ENCODE measurements at places on chromosomes 5 and 9.

DNA sequence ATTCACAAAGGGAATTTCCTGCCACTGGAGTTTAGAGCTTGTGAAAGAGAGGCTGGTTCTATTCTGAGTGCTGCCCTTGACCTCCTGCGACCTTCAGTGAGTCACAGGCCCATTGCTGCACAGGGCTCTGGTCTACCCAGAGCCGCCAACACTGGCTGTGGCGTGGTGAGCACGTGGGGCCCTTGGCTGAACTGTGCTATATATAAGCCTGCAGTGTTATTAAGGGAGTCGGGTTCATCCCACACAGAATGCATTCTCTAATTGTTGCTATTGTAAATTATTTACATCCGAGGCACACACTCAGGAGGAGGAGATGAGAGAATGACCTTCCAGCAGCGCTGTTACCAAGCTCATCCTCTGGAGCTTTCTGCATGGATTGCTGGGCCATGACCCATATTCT is 47.1 kb downstream of the BRINP1 start:
- DNase-seq = no peak

- no peak for DNase-seq
Observed at GRCh38 chr9:10172476-10172875, 440.3 kb downstream of the PTPRD start.

DNA sequence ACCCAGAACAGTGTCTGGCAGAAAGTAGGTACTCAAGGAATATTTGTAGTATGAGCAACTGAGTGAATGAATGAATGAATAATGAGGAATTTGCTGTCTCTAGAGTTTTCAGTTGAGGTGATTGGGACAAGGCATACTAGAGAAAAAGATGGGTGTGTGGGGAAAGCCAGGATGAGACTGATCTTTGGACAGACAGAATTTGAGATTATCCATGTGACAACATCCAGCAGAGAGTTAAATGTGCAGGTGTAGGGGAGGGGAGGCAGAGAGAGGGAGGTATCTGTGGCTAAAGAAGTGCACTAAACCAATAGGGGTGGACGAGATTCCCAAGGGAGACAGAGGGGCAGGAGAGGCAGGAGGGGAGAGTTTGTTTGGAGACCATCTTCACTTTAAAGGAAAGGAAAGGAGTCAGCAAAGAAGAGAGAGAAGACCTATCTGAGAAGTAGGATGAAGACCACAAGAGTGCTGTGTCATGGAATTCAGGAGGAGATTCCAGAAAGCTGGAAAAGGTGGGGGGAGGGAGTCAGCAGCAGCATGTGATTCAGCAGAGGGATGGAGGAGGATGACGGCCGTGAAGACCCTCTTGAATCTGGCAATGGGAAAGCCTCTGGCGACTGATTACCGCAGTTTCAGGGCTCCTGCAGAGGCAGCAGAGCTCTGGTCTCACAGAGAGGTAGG is 3.2 kb downstream of the CPLX2 start:
- no peak for DNase-seq

- DNase-seq = no peak
Observed at GRCh38 chr5:118597543-118597942, 390.8 kb downstream of the DTWD2 start.

- DNase-seq = no peak
Observed at GRCh38 chr5:151682751-151683331, 3.9 kb downstream of the SPARC start.

DNA sequence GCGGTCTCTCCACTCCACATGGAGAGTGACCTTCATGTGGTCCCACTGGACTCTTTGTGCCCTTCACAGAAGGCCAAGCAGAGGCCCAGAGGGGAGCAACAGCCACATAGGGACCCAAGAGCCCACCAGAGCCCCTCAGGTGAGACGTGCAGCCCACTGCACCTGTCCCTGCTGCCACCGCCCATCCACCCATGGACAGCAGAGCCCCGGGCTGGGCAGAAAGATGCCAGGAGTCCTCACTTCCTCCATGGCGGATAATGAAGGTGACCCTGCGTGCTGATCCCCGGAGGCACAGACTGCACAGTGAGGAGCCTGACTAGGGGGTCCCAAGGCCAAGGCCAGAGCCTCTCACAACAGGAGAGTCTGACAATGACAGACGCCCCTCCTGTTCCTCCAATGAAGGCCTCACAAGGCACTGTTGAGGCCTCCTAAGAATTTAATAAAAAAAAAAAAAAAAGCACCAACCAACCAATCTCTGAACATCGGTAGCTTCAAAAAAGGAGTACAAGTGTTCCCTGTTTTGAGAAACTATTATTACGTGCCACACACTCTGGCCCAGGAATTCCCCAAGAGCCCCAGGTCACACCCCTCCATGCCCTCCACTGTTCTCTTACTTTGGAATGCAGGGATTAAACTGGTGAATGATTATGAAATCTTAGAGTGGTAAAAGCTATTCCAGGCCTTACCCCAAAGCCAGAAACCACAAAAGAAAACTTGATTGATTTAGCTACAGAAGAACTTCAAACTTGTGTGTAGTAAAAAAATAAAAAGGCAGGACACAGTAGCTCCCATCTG is 2.8 kb upstream of the PPP1R26 start:
- DNase-seq = no peak

DNA sequence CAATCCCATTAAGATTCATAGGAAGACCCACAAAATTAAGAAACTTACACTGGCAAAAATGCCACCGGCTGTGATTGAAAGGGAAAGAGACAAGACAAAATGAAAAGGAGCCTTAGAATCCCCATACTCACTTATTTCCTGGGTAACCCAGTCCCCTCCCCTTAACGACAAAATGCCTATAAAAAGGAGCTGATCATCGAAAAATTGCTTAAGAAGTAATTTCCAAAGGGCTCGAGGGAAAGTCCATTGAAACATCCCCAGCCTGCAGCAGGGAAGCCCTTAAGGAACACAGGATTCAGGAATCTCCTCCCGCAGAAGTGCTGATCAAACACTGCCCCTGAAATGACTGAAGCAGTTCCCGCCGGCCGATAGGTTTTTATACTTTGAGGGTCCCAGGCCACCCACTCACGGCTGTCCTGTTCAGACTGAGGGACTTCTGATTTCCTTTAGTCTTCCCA is 677 bp upstream of the ZNF79 start:
- DNase-seq = no peak

- no peak for DNase-seq
Observed at GRCh38 chr5:41918105-41918504, 7.0 kb upstream of the FBXO4 start.

- no peak for DNase-seq
Observed at GRCh38 chr9:95627802-95628201, 111.0 kb upstream of the PTCH1 start.

DNA sequence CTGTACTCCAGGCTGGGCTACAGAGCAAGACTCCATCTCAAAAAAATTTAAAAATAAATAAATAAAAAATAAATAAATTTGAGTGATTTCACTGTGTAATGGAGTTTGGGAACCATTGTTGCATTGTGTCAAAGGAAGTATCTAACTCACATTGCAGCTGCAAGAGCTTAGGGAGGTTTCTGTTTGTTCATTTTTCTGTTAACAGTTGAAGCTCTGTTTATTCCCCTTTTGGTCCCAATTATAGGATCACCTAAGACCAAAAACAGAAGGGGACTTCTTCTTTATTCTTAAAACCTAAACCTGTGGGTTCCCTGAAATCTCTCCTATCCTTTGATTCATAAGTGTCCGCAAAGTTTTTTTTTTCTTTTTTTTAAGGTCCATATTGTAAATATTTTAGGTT is 28.6 kb upstream of the PCAT7 start:
- DNase-seq = no peak

DNA sequence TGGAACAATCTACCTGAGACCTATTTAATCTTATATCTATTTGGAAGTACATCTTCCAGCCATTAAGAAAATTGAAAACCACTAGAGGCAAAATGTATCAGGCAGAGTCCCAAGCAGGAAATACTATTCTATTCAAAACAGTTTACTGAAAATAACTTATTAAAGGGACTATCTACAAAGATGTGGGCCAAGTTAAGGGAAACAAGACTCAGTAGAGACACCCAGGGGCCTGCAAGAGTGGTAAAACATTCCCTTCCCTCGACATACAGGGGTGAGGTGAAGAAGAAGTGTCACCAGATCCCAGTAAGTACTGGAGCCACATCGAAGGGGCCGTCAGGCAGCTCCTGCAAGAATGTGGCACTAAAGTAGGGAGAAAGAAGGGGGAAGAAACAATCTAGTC is 12.1 kb upstream of the NRG2 start:
- no peak for DNase-seq

DNA sequence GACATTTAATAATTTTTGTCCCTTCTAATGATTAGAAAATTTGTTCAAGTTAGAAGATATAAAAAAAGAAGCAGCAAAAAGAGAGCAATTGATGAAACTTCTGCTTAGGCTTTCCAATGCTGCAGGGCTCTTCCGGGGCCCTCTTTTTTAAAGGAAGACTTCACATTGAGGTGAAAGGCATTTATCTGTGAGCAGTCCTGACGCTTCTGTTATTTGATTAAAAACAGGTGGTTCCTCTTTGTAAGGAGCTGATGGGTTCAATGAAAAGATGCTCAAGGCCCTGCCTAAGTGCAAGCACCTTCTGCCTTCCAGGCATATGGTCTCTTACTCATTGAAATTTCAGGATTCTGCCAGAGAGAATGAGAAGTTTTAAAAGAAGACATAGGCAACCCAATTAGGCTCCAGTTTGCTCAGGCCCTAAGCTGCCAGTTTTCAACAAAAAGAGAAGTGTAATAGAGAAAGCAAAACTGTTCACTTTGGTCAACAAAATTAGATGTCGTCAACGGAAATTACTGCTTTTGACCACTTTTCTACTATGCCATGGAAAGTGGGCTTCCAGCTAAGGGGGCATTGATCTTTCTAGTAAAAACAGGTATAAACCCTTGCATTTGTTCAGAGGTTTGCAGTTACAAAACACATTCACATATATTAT is 100.2 kb downstream of the INSYN2B start:
- no peak for DNase-seq

DNA sequence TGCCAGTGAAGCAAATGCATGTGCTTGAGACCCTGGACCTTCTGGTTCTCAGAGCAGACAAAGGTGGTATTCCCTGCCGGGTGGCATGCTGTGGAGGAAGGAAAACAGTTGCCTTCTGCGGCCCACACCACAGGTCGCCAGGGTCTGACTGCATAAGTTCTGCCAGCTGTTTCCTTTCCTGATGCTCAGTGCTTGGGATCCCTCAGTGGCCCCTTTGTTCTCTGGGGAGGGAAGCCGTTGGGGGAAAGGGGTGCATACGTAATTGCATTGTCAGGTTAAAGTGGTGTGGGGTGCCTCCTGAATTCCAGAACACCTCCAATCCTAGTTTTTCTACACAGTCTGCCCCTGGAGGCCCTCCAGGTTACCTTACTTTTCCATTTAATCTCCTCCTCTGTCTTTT is 43.1 kb upstream of the SLC2A8 start:
- no peak for DNase-seq

DNA sequence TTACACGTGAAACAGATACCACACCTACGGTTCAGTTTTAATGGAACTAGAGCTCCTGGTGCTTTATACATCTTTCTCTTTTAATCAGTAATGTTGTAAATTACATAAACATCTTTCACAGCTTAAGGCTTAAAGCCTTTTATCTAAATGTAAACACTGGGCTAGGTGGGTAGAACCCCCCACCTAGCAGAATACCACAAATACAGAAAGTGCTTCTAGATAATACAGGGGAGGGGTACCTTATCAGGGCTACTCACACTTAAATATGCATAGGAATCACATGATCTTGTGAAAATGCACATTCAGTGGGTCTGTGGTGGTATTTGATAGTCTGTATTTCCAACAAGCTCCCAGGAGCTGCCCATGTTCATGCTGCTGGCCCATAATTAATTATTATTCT is 256.4 kb upstream of the TARS1 start:
- DNase-seq = no peak

GRCh38 chr5:143775258-143775657 is 36.7 kb upstream of the HMHB1 start:
- no peak for DNase-seq

GRCh38 chr9:108265065-108265464 is 590.7 kb downstream of the ACTL7B start:
- no peak for DNase-seq

DNA sequence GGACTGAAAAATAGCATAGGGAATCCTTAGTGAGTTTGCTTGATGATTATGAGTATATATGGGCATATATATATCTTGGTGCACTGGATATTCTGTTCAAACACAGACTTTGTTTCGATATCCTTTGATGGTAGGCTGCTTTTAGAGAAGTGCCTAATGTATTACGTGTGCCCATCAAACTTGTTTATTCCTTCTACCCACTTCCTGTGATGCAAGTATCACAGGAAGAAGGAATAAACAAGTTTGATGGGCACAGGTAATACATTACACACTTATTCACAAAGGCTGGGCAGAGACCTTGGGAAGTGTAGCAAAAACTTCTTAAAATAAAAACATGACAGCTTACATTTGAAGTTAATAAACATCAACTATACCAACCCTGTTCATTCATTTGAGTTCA is 364.2 kb downstream of the CHSY3 start:
- DNase-seq = no peak

- DNase-seq = no peak
Observed at GRCh38 chr9:135268981-135269380, 181.5 kb downstream of the OLFM1 start.

GRCh38 chr5:132747616-132748440 is 602 bp downstream of the CCNI2 start:
- DNase-seq = peak; percentile 24

DNA sequence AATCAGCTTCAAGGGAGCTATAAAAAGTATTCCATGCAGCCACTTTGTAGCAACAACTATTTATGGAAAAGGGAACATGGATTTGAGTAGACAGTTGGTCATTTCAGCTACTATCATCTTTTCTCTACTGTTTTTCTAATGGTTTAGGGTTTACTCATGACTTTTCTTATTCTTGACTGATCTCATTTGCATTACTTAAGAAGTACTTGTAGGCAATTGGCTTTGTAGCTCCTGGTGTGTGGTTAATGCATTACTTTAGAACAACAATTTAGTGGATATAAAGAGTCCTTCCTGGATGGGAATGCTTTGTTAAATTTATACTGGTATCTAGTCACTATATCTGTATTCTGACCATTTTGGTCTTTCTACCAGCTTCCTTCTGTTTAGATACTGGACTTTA is 59.8 kb upstream of the NTRK2 start:
- DNase-seq = no peak

DNA sequence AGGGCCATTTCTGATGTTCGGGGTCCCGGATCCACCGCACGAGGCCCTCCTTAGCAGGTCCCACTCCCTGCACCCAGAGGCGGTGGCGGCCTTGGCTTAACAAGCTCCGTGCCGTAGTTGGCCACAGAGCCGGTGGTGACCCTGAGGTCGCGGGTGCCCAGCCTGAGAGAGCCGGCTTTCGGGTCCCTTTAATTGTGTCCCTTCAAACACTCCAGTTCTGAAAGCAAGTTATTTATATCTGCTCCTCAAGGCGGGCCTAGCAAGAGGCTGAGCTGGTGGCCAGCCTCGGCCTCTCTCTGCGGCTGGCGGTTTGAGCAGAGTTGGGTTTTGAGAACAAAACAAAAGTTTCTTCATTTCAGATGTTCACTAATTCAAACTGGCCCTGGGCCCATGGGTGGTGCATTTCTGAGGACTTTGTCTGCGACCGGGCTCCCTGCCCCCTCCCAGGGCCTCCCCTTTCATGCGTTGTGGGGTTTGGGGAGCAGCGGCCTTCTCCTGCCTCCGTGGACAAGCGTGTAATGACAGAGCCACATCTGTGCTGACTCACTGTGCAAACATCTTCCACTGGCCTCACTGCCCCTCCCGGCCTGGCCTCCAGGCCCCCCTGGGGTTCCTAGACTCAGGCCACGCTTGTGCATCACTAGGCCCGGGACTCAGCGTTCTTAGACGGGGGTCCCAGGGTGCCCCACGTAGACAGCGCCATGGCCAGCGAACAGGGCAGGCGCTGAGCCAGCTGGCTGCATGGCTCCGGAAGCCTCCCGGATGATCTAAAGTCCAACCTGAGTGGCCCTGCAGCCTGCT is 49.4 kb upstream of the COL5A1 start:
- no peak for DNase-seq

Measured in stimulated activated CD4-positive, alpha-beta T cell treated with anti-CD3 and anti-CD28 coated beads, Interleukin-15, amount 100 ng/mL, for 1 hour (primary cell).